ENCODE measurements at places on chromosomes 7 and 10.

DNA sequence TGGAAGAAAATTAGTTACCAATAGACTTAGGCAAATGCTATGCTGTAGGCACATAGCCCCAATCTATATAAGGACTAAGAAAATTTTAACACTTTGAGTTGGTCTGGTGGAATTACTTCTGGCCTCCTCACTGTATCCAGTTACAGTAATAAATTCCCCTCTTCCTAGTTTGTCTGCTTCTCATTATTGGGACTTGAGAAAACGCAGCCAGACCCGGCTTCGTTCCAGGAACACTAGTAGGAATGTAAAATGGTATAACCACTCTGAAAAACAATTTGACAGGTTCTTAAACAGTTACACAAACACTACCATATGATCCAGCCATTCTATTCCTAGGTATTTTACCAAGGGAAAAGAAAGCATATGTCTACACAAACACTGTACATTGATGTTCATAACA, 150.2 kb downstream of the VPS50 start:
- DNase-seq: no peak

DNA sequence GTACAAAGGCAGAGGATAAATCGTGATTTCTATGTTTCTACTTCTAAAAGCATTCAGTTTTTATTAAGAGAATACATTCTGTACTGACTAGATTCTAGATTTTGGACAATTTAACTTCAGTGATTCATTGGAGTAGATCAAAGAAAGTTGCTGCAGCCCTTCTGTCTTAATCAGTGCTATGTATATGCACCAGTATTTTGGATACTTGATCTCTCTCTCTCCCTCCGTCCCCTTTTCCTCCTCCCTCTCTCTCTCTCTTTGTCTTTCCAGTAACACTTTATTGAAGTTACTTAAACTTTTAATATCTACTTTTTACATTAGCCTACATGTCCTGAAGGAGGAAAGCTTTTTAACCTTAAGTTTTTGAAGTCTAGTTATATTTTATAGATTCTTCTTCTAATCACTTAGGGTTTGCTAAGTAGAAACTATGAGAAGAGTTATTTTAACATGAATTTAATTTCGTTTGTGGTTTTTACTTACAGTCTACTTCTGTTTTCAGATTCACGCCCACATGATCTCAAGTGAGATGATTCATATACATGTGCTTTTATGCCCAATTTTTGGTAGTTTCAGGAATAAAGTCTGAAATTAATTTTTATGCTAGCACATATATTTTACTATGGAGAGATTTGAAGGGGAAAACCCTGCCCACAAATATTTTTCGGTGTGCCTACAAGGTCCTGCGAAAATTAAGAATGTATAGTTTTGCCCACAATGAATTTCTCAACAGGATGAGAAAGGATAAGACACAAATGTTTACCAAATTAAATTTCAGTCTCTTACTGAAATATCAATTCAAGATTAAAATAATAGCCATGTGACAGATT, 9.1 kb downstream of the MDFIC start:
- DNase-seq: no peak

GRCh38 chr7:107846324-107846723, 43.3 kb upstream of the SLC26A3 start:
- no peak for DNase-seq

GRCh38 chr10:124366825-124367224, 51.9 kb downstream of the OAT start:
- no peak for DNase-seq

DNA sequence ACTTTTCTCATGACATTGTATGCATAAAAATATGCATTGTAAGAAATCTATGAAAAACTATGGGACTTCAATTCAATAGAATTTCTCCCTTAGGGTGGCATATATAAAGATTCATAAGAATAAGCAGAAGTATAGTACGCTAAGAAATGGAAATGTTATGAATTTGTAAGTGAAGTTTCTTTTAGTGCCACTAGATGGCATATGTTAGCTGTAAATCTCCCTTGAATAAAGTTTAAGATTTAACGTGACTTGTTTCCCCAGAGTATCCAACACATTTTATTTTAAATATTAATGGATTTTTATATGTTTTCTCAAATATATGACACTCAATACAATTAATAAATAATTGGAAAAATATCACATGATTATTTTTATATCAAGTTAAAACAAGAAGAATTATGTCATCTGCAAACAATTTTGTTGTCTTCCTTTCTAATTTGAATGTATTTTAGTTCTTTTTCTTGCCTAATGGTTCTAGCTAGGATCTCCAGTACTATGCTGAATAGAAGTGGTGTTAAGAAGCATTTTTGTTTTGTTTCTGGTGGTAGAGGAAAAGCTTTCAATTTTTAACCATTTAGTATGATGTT, 287.2 kb downstream of the HGF start:
- no peak for DNase-seq

GRCh38 chr10:89679986-89680385, 21.4 kb upstream of the KIF20B start:
- no peak for DNase-seq

DNA sequence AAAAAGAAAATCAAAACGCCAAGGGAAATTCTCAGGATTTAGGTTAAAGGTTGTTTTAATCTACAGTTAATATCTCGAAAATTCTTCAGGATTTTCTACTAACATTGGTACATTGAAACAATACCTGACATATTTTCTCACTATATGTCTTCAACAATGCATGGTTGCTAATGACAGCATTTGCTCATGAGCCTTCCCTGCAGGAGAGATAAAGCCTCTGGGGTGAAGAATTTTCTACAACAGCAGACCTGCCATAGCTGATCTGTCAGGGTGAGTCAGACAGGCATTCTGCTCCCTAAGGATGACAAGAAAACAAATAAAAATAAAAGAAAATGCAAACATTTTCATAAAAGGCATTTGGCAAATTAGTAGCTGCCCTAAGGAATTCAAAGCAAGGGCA, 11.7 kb upstream of the GPR37 start:
- DNase-seq: no peak

- DNase-seq: no peak
Measured at GRCh38 chr10:113993489-113993991, 50.1 kb upstream of the ADRB1 start.

- no peak for DNase-seq
Measured at GRCh38 chr10:14531974-14532373, 201.2 kb upstream of the FRMD4A start.

GRCh38 chr7:17144322-17144721, 154.1 kb upstream of the AHR start:
- no peak for DNase-seq

DNA sequence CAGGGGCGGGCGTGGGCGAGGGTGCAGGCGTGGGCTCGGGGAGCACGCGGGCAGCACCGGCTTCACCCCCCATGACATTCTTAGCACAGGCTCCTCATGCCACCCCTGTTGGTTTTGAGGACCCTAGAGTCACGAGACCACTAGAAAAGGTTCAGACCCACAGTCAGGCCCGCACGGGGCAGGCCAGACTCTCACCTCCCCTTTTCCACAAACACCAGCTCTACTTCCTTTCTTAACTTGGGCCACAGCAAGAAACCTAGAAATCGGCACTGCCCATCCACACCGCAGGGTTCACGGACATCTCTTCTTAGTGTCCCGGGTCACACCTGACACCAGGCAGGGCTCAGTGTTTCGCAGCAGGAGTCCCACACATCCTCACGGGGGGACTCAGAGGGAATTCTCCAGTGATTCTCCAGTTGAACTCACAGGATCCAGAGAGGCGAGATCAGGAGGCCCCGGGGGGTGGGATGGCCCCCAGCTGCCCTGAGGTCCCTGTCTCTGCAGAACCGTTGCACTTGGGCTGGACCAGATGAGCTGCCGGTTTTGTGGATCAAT, 52.0 kb downstream of the JAKMIP3 start:
- DNase-seq: no peak

GRCh38 chr10:110458266-110458920, 39.3 kb upstream of the DUSP5 start:
- DNase-seq: no peak

- DNase-seq: no peak
Measured at GRCh38 chr10:62647375-62648092, 157.0 kb upstream of the ADO start.

DNA sequence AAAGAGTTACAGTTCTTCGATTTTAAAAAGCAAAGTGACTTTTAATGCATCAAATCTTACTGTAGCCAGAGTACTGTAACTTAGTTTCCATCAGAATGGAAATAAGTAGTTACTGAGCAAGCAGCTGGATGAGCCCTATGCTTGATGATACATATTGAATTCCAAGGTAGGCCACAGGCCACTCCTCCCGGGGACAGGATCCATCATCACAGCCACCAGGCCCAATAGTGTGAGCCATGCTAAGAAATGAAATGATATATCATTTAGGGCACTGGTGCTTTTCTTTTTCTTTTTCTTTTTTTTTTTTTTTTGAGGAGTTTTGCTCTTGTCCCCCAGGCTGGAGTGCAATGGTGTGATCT, 42.9 kb upstream of the TOMM7 start:
- no peak for DNase-seq

GRCh38 chr10:7337431-7338171, 73.2 kb downstream of the SFMBT2 start:
- no peak for DNase-seq

DNA sequence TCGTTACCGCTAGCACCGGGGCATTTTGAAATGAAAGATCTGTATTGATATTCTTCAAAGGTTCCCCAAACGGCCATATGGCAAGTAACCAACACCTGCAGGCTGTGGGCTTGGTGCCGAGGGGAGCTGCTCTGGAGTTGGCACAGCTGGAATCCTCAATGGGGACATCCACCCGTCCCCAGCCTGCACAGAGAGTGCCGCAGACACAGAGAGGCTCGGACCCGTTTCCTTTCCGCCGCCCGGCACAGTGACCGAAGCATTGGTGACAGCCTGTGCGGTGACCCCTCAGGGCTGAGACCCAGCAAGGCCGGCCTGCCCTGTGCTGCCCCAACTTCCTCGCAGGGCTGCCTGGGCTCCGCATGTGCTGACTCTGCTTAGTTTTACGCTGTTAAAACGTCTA, 4.5 kb downstream of the CFAP46 start:
- no peak for DNase-seq

DNA sequence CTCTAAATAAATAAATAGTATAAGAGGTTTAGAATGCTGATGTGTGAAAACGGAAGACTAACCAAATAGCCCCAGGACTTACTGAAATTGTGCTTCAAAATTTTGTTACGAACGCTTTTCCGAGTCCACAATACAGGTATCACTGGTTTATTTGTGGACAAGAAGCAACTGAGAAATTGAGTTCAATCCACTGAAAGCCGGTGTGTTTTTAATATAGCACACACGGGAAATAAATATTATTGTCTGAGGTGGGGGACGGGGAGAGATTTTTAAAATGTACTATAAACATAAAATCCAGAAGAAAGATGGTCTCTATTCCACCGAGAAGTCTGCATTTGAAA, 598 bp downstream of the SLC16A12 start:
- DNase-seq: no peak

DNA sequence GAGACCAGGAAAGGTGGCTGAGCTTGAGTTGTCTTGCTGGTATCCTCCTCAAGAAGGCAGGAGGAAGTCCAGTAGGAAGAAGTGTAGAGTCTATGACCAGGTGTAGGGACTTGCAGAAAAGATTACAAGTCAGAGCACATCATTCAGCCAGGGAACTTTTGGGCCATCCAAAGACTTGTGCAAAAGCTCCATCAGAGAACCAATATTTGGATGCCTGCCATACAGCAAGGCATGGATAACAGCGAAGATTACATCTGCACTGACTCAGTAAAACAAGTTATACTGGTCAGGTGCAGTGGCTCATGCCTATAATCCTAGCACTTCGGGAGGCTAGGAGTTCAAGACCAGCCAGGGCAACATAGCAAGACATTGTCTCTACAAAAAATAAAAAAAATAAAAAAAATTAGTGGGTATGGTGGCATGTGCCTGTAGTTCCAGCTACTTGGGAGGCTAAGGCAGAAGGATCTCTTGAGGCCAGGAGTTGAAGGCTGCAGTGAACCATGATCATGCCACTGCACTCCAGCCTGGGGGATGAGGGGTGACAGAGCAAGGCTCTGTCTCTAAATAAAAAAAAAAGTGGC, 13.2 kb upstream of the NMT2 start:
- DNase-seq: no peak

GRCh38 chr7:98855610-98856422, 14.0 kb downstream of the TMEM130 start:
- no peak for DNase-seq

DNA sequence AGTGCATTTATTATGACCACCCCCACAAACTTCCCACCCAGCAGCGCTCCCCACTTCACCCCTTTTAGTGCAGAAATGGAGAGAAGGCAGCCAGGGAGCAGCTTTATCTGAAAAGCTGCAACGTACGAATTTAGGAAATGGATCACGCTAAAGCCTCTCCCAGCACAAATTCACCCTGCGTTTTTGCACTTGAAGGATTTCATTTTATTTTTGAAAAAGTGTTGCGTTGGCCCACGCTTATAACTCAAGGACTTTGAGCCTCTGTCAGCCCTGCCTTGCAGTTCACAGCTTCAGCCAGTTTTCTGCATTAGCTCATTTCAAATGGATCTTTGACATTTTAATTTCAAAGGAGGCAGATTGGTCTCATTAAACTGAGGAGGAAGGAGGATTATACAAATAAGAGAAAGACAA, 556.1 kb downstream of the KCNMA1 start:
- DNase-seq: no peak

DNA sequence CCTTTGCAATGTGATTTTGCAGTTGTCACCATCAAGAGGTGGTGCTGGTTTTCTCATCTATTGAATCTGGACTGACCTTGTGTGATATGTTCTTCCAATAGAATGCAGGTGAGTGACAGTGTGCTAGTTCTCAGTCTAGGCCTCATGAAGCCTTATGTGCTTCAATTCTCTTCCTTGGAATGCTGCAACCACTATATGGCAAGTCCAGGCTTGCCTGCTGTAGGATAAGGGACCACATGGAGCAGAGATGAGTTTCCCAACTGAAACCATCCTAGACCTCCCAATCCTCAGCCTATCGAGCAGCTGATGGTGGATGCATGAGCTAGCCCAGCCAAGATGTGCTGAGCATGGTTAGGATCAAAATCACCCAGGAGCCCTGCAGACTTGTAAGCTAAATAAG, 32.6 kb upstream of the ARHGAP21 start:
- peak; percentile 11 for DNase-seq

DNA sequence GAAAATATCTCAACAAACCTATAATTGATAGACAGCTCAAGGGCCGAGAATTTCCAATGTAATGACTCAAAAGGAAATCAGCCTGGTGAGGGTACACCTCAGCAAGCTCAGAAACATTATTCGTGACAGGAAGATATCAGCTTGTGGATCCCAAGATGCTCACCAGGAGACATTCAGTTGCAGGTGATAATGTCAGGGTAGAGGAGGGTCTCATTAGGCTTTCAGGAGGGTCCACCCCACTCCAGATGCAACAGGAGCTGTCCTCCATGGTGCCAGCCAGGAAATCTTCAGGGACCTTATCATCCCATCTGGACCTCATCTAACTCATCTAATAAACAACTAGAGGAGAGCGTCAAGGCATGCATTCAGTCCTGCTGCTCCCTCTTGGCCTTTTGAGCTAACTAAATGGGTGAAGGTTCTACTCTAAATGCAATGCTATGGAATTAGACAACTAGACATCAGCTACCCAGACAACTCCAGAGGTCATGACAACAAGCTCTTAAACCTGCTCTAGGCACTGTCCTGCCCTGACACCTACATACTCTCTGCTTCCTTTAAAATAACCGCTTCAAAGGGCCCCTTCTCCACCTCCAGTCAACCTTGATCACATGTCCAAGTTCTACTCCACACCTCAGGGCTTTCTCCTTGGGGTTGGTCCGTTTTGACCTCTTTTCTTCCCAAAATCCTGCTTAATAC, 4.3 kb upstream of the GIMAP5 start:
- DNase-seq: no peak

- DNase-seq: no peak
Measured at GRCh38 chr7:18835001-18835690, 282.3 kb downstream of the TWIST1 start.
